ENCODE measurements at places on chromosomes 7 and 10. TPM values are rescaled to one million over a fixed set of nuclear protein-coding genes. Genes with fewer than 3 reads are reported as not detected.

GRCh38 chr7:87874066-87874465 is 2.1 kb downstream of the SLC25A40 start:
- no peaks in the 10 kb centered on the region for H3K36me3 ChIP-seq
- no peak overlapping the region for H3K4me3 ChIP-seq
- no peak for DNase-seq
- H3K4me1 ChIP-seq, result peaks cover 24% of the 10 kb centered on the region
- no peaks in the 10 kb centered on the region for H3K27me3 ChIP-seq

GRCh38 chr10:66283874-66284464 is 641.9 kb upstream of the LRRTM3 start:
- no peak for DNase-seq
- no peak overlapping the region for H3K4me3 ChIP-seq
- no peaks in the 10 kb centered on the region for H3K36me3 ChIP-seq
- H3K27ac ChIP-seq, result no peak overlapping the region

Gene ANKRD7
- 0.83 TPM for total RNA-seq

DNA sequence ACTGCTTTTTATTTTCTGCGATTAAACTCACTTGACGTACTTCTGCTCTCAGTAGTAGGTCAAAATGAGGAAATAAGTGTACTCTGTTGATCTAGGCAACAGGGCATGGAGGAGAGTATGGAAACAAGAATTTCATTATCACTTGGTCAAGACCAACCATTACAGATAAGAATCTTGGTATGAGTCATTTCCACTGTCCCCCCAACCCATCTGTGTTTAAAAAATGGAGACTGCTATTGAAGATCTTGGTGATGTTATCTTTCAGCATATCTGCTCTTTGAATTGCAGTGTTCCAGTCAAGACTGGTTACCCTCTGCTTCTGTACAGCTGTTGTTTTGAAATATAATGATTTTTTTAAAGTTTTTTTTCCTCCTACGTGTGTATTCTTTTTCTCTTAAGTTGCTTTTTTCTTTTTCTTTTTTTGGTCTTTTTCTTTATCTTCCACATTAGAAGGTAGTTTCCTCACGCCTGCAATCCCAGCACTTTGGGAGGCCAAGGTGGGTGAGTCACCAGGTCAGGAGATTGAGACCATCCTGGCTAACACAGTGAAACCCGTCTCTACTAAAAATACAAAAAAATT is 11.7 kb downstream of the STAM start:
- no peaks in the 10 kb centered on the region for H3K36me3 ChIP-seq
- H3K4me1 ChIP-seq, result peaks cover 18% of the 10 kb centered on the region
- H3K27me3 ChIP-seq, result no peaks in the 10 kb centered on the region
- no peak for DNase-seq
- no peak overlapping the region for H3K4me3 ChIP-seq

GRCh38 chr7:69035826-69036225 is 562.4 kb upstream of the AUTS2 start:
- no peaks in the 10 kb centered on the region for H3K27me3 ChIP-seq
- H3K4me3 ChIP-seq, result no peak overlapping the region
- H3K4me1 ChIP-seq, result no peaks in the 10 kb centered on the region
- H3K27ac ChIP-seq, result no peak overlapping the region
- H3K36me3 ChIP-seq, result no peaks in the 10 kb centered on the region
- peak; percentile 72 for DNase-seq

- H3K4me3 ChIP-seq, result no peak overlapping the region
- no peak overlapping the region for H3K27ac ChIP-seq
- H3K36me3 ChIP-seq, result no peaks in the 10 kb centered on the region
- H3K27me3 ChIP-seq, result no peaks in the 10 kb centered on the region
Measured at GRCh38 chr7:51278797-51279196, 37.8 kb downstream of the COBL start.

Gene LIPF
- total RNA-seq, result not detected

GRCh38 chr10:23525406-23525805 is 86.5 kb downstream of the OTUD1 start:
- H3K4me3 ChIP-seq, result no peak overlapping the region
- DNase-seq, result no peak
- H3K4me1 ChIP-seq, result no peaks in the 10 kb centered on the region
- H3K36me3 ChIP-seq, result no peaks in the 10 kb centered on the region
- no peaks in the 10 kb centered on the region for H3K27me3 ChIP-seq
- H3K27ac ChIP-seq, result no peak overlapping the region

- no peak overlapping the region for H3K4me3 ChIP-seq
- peaks cover 8% of the 10 kb centered on the region for H3K4me1 ChIP-seq
- H3K27me3 ChIP-seq, result no peaks in the 10 kb centered on the region
- no peak for DNase-seq
- H3K27ac ChIP-seq, result no peak overlapping the region
Measured at GRCh38 chr7:100812729-100813128, 14.6 kb downstream of the EPHB4 start.

- H3K4me1 ChIP-seq, result no peaks in the 10 kb centered on the region
- no peak overlapping the region for H3K4me3 ChIP-seq
- H3K36me3 ChIP-seq, result no peaks in the 10 kb centered on the region
- no peak overlapping the region for H3K27ac ChIP-seq
Measured at GRCh38 chr7:132709971-132710567, 133.8 kb upstream of the PLXNA4 start.

GRCh38 chr7:92988051-92988450 is 129.7 kb downstream of the SAMD9 start:
- no peak overlapping the region for H3K4me3 ChIP-seq
- H3K4me1 ChIP-seq, result peaks cover 5% of the 10 kb centered on the region
- H3K27ac ChIP-seq, result no peak overlapping the region

DNA sequence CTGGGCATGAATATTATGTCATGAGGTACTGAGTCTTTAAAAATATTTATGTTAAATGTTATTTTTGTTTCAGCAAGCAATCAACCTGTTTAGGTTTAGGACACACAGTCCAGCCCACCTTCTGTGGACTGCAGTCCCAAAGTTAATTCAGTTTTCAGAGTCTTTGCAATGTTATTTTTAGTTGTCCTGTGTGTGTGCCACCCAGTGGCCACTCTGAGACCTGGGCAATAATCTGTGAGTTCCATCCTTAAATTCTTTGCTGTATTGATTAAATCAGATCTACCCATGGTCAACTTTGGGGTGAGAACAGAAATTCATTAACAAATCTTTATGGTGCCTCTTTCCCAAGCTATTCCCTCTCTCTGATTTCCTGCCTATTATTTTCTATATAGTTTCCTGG is 415.1 kb downstream of the CCSER2 start:
- H3K4me3 ChIP-seq, result no peak overlapping the region
- no peaks in the 10 kb centered on the region for H3K27me3 ChIP-seq
- no peak for DNase-seq
- H3K27ac ChIP-seq, result no peak overlapping the region
- H3K36me3 ChIP-seq, result no peaks in the 10 kb centered on the region
- H3K4me1 ChIP-seq, result no peaks in the 10 kb centered on the region

DNA sequence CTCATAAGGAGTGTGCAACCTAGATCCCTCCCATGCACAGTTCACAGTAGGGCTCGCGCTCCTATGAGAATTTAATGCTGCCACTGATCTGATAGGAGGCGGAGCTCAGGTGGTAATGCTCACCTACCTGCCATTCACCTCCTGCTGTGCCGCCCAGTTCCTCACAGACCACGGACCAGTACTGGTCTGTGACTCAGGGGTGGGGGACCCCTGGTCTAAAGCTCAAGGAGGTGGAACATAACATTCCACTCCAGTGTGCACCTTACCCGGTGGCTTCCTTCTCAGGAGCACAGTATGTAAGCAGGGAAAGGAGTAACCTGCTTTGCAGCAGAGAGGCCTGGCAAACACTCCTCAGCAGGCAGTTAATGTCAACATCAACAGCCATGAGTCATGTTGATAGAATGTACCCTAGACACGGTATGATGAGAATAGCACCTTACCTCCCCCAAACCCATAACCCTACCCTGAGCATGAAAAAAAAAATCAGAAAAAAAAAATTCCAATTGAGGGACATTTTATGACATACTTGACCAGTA is 273.5 kb downstream of the FGFR2 start:
- H3K27me3 ChIP-seq, result no peaks in the 10 kb centered on the region
- no peak overlapping the region for H3K4me3 ChIP-seq
- peak; percentile 31 for DNase-seq
- H3K27ac ChIP-seq, result no peak overlapping the region

DNA sequence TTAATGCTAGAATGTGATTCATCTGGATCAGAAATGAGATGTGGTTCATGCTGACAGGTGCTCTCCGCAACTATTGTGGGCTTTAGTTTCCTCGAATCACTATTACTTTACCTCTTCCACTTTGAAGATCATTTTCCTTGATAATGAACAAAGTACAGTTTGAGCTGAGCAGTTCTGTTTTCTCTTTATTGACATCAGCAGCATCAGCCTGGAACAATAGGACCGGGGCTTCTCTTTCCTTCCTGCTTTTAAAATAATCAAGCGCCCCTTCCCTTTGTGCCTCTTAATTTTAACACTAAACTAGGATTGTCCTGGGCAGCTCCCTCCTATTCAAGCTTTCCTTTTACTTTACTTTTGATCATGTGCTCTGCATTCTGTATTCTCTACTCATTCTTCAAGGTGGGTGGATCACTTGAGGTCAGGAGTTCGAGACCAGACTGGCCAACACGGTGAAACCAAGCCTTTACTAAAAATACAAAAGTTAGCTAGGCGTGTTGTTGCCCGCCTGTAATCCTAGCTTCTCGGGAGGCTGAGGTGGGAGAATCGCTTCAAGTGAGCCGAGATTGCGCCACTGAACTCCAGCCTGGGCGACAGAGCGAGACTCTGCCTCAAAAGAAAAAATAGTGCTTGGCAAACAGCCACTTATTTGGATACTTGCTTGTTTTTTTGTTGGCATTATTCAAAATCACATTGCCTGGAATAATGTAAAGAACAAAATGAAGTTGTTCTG is 67.0 kb upstream of the RHEB start:
- no peak for DNase-seq
- no peaks in the 10 kb centered on the region for H3K27me3 ChIP-seq
- H3K4me1 ChIP-seq, result peaks cover 30% of the 10 kb centered on the region
- no peaks in the 10 kb centered on the region for H3K36me3 ChIP-seq
- no peak overlapping the region for H3K27ac ChIP-seq

DNA sequence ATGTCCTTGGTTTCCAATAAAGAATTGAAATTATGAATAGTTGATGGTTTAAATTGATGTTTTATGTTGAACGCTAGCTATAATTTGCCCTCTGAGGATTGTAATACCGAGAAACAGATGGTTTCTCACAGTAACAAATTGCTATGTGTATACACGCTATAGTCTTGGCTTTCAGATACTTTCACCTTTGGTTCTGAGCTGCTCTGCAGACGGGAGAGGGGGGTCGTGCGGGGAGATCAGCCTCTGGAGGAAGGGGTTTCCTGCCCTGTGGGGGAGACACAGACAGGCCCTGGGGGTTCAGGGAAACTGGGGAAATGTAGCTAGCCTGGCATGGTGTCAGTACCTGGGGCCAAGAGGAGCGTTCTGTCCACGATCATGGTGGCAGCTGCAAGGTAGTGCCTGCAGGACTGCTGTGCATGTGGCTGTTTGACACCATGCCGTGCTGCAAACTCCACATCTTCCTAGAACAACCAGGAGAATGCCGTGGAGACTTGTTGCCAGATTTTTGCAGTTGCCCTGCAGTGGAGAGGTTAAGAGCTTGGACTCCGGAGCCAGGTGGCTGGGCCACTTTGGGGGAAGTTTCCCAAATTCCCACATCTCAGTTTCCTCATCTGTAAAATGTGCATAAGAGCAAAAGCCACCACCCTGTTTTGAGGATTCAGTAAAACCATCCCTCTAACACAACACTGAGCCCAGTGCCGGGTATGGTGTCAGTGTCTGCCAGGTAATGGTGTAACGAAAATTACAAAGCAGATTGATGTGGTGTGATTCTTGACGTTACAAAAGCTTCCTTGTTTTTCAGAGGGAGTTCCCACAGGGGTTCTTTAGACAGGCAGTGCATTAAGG is 167.9 kb downstream of the CUX1 start:
- H3K27ac ChIP-seq, result no peak overlapping the region
- no peak overlapping the region for H3K4me3 ChIP-seq

Gene SEC31B
- 2.8 TPM for total RNA-seq

- DNase-seq, result no peak
- no peaks in the 10 kb centered on the region for H3K27me3 ChIP-seq
Measured at GRCh38 chr7:79855172-79855571, 279.5 kb upstream of the GNAI1 start.

Gene ADIRF
- 84.5 TPM for total RNA-seq

- no peak for DNase-seq
- no peak overlapping the region for H3K4me3 ChIP-seq
- H3K27ac ChIP-seq, result no peak overlapping the region
- no peaks in the 10 kb centered on the region for H3K27me3 ChIP-seq
Measured at GRCh38 chr7:35875292-35875691, 74.4 kb downstream of the SEPTIN7 start.

DNA sequence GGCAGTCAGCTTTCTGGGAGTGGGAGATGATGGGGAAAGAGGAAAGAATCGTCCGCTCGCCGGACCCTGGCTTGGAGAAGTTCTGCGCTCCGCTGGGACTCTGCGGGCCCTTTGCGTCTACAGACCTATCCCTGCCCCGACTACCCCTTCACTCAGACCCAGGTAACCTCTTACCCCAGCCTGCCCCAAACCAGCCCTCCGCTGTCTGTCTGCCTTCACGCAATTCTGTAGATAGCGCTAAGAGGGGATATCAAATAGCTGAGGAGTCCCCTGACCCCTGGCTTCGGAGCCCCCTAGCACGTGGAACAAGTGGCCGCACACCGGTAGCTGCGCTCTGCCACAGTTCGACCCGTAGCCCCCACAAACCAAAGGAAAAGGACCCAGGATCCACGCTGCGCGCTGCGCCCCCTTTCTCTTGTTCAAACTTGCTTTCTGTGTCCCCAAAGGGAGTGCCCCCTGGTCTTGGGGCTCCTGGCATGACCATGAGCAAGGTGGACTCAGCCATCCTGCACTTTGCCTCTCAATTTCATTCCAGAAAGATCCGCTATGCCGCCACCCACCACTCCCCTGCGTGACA is 7.0 kb downstream of the HOXA4 start:
- DNase-seq, result no peak
- peaks cover 87% of the 10 kb centered on the region for H3K4me1 ChIP-seq
- peak overlapping the region; percentile 99 for H3K27ac ChIP-seq
- H3K36me3 ChIP-seq, result no peaks in the 10 kb centered on the region

GRCh38 chr7:46071601-46072000 is 150.5 kb upstream of the IGFBP3 start:
- no peaks in the 10 kb centered on the region for H3K4me1 ChIP-seq
- no peak overlapping the region for H3K4me3 ChIP-seq
- no peak for DNase-seq
- no peaks in the 10 kb centered on the region for H3K27me3 ChIP-seq
- no peak overlapping the region for H3K27ac ChIP-seq

Gene CYP3A7
- total RNA-seq, result not detected

GRCh38 chr10:102453502-102453901 is 2.2 kb upstream of the C10orf95 start:
- no peaks in the 10 kb centered on the region for H3K27me3 ChIP-seq
- peaks cover 10% of the 10 kb centered on the region for H3K36me3 ChIP-seq

DNA sequence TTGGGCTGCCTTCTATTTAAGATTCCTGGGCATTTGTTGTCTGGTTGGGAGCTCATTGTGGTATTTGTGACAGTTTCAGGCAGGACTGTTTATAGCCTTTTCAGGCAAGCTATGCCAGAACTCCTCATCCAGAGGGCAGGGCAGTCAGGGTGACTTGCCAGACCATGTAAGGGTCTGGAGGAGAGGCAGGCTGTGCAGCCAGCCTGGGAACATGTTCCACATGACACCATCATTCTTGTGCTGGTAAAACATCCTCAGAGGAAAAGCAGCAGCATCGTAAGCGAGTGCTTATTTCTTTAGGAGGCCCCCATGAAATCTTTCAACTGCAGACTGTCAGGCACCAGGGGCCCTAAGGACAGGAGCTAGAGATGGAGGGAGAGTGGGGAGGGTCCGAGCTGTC is 44.0 kb upstream of the SORBS1 start:
- no peaks in the 10 kb centered on the region for H3K27me3 ChIP-seq
- H3K4me1 ChIP-seq, result peaks cover 60% of the 10 kb centered on the region
- DNase-seq, result no peak
- H3K27ac ChIP-seq, result peak overlapping the region; percentile 91
